Fibroblast of skin of left biceps (primary cell): ENCODE measurements at places on chromosomes 13 and 19.

DNA sequence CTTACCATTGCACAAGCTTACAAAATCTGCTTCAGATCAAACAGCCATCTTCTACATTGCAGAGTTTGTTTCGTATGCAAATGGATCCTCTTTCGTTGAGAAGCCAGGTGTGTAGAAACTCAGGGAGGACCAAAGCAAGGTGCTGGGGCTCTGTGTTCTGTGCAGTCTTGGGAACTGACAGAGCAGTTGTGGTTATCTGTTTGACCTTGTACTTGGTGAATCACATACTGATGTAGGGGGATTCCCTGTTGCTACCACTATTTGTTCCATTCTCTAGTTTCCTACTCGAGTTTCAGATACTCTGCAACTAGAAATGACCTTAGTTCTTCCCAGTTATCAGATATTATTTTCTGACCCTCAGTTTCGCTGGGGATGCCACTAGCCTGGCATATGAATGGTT lies 95.2 kb upstream of the CLDN10 start:
- DNase-seq = no peak

DNA sequence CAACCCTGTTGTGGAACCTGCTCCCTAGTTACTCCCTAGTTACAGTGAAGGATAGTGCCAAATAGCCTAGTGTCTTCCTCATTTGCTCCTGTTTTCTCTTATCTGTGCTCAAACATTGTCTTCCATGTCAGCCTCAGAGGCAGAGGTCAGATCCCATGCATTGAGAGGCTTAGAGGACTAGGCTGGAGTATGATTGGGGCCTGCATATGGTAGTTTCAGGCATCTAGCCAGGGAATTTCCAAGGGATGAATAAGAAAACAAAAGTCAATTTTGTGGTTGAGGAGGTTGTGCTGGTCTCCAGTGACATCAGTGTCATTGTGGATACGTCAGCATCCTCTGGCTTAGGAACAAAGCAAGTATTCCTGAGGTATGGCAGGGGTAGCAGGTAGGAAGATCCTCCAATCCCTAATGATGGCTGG lies 9.4 kb downstream of the ZNF546 start:
- peak; percentile 18 for DNase-seq

DNA sequence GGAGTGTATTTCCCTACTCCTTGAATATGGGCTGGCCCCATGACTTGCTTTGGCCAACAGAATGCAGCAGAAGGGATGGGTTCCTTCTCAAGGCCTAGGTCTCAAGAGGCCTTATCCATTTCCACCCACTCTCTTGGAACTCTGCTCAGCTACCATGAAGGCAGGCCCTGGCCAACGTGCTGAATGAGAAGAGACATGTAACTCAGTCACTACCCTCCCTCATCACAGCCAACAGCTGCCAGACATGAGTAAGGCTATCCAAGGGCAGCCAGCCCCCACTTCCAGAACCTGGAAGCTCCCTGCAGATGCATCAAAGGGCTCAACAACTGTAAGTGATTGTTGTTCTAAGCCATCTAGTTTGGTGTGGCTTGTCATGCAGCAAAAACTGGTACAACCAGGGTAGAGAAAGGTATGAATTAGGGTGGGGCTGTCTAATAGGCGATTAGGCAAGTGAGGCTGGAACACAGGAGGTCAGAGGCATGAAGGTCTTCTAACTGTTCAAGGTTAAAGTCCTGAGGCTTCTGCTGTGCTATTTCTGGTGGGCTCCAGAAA lies 1.4 kb upstream of the RASL11A start:
- no peak for DNase-seq

DNA sequence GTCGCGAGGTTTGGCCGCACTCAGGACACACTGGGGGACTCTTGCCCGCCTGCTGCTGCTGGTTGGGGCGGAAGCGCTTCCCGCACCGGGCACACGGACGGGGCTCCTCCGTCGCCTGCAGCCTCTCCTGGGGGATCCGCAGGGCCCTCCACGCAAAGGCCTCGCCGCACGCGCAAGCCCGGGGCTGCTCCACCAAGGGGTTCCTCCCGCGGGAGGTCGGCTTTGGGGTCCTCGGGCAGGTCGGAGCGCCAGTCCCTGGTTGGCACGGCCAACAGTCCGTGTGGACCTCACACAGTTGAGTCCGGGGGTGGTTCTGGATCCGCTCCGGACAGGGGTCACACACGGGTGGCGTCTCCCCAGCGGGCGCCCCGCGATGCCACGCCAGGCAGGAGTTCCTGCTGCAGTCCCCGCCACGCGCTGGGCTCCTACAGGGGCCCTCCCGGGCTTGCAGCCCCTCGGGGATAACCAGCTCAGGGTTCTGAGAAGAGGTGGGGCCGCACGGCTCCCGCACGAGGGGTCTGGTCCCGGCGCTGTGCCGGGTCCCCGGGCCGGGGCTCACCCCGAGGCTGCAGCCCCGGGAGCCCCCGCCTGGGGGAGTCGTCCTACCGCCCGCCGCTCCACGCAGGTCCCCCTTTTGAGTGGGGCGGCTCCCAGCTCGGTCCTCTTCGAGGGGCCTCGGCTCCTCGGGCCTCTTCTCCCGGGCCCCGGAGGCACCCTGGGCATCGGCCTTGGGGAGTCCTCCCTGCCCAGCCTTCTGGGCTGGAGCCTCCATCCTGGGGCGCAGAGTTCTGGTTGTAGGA lies 6.2 kb upstream of the ZNF497 start:
- DNase-seq = no peak

DNA sequence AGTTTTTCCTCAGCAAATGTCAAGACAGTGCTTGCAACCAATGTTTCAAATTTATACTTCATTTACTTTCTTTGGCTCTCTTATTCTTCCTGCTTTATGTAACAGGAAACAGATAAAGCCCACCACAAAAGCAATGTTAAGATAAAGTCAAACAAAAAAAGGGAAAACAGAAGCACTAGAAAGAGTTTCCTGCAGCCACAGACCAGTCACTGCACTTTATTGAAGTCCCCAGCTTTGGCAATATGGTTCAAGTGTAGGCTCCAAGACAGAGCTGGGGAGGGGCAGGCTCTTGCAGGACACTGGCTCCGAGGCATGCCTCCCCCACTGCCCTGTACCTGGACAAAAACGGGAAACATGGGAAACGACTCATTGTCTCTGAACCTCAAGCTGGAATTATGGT lies 15.3 kb upstream of the CDC16 start:
- DNase-seq = no peak

GRCh38 chr19:50152578-50152977 lies 10.5 kb downstream of the IZUMO2 start:
- no peak for DNase-seq

DNA sequence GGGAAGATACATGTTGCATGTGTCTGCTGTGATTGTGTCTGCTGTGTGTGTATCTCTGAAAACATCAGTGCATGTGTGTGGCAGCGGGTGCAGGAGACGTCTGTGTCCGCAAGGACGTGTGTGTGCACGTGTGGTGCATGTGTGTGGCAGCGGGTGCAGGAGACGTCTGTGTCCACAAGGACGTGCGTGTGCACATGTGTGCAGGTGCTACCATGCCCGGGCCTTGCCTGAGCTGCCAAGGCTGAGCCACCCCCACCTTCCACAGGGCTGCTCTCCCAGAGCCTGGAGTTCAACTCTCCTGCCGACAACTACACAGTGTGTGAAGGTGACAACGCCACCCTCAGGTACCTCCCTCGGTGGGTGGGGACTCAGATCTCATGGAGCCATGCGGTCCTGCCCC lies 10.4 kb downstream of the IGLON5 start:
- DNase-seq = no peak

- peak; percentile 61 for DNase-seq
Observed at GRCh38 chr13:30354493-30355383, 47.4 kb upstream of the KATNAL1 start.

DNA sequence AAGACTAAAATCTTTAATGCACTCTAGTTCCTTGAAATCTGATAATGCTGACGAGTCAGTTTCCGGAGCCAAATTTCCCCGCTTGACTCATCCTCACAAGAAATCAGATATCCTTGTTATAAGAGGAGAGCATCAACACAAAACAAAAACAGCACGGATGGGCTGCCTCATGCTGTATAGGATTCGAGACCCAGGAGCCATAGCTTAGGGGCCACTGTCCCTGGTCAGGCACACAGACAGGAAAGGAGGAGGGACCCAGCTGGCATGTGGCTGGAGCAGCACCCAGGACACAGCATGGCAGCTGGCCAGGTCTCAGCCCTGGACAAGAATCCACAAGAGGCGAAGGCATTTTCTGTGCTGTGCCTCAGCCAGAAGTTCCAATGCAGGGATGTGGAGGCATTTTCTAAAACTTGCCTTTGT lies 110.2 kb upstream of the SPATA13 start:
- DNase-seq = no peak

DNA sequence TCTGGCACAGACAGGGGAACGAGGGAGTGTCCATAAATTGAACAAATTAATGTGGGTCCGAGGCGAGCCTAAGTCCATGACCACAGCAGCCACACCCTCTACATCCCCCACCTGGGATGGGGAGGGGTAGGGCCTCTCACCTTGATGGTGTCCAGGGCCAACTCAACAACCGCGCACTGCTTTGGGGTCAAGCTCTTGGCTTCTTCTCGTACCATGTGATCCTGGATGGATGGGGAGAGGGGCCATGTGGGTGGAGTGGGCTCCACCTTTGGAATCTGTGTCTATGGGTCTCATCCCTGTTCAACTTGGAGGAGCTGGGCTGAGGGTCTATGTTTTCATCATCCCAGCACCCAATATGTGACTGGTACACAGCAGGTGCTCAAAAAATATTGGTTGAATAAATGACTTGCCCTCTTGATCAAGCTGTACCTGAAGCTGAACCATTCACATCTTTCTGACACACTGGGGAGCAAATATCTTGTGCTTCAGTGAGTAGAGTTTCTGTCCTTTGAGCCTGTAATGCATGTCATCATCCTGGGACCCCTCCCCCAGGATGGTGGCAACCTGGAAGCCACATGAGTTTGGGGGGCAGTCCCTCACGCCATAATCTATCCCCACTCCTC lies 62.9 kb downstream of the COLGALT1 start:
- no peak for DNase-seq

DNA sequence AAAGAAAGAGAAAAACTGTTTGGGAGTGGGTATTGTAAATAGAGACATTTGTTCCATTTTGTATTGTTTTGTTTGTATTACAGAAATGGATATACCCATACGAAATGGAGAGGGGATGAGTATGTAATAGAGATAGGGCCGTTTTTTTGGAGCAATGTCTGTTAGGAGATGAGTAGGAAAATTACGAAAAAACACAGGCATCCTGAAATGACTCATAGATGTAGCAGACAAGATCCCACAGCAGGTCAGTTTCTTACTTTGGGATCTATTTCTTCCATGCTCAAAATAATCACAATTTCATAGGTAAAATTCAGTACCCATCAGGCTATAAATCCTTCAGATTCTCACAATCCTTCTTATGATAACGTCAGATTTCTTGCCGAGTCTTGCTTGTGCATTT lies 779.4 kb upstream of the SLITRK1 start:
- no peak for DNase-seq

GRCh38 chr13:25217023-25217885 lies 45.2 kb upstream of the AMER2 start:
- no peak for DNase-seq

- DNase-seq = no peak
Observed at GRCh38 chr13:99307648-99308339, 595 bp upstream of the GPR183 start.

DNA sequence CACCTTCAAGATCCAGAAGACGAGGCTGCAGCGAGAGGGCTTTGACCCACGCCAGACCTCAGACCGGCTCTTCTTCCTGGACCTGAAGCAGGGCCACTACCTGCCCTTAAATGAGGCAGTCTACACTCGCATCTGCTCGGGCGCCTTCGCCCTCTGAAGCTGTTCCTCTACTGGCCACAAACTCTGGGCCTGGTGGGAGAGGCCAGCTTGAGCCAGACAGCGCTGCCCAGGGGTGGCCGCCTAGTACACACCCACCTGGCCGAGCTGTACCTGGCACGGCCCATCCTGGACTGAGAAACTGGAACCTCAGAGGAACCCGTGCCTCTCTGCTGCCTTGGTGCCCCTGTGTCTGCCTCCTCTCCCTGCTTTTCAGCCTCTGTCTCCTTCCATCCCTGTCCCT lies 7.0 kb upstream of the PGLS start:
- DNase-seq = no peak

DNA sequence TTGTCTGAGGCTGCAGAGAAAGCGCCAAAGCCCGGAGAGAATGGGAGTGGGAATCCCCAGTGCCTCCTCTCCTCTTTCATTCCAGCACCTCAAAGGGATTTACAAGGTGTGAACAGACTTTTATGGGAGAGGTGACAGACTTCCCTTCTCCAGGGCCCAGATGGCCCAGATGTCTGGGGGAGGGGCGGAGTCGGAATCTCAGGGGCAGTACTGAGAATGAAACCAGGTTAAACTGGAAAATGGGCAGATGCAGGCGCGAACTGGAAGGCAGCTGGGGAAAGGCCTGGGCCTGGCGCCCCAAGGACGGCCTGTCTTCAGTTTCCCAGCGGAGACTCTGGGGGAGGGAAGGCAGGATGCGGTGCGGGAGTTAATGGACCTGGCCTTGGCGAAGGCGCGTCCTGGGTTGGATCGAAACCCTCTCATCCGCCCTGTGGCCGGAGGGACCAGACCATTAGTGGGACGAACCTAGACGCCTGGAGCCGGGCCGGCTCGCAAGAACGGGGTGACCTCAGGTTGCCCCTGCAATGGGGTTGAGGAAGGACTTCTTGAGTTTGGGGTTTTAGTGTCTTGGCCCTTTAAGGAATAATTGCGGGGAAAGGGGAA lies 592 bp upstream of the TRIP10 start:
- DNase-seq = no peak

- no peak for DNase-seq
Observed at GRCh38 chr19:17097593-17098126, 22.1 kb downstream of the MYO9B start.

- no peak for DNase-seq
Observed at GRCh38 chr13:47136504-47136941, 239.7 kb upstream of the HTR2A start.
